Sciatic nerve (tissue), 2 donors: ENCODE measurements at places on chromosomes 2 and 18. TPM values are rescaled to one million over a fixed set of nuclear protein-coding genes. Genes with fewer than 3 reads are reported as not detected.

The GALNT14 gene
- 1.2 TPM for total RNA-seq

- no peak for DNase-seq
Measured at GRCh38 chr2:236601316-236602202, 31.9 kb downstream of the ACKR3 start.

- DNase-seq, result no peak
Measured at GRCh38 chr18:48892146-48892855, 58.5 kb downstream of the SMAD7 start.

The CRYBA2 gene
- not detected for total RNA-seq

DNA sequence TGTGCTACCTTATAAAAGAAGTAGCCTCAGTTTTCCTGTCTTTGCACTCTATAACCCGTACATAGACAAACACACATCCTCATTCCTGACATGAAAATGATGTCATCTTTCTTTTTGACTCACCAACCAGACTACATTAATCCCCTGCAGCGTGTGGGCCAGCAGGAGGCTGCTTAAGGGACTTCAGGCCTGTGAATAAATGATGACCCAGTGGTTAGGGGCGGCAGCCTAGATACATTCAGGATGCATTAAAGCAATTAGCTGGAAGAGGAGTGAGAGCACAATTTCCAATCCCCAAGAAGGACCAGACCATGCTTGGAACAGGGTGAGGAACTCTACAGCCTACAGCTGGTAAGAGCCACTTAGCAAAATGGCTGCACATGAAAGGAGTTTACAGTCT lies 57.3 kb upstream of the KLF7 start:
- DNase-seq, result no peak

- peak; percentile 54 for DNase-seq
Measured at GRCh38 chr2:241018051-241018891, 19.9 kb downstream of the SNED1 start.

The FAP gene
- 10.4 TPM for total RNA-seq

The C2orf76 gene
- 17.6 TPM for total RNA-seq

DNA sequence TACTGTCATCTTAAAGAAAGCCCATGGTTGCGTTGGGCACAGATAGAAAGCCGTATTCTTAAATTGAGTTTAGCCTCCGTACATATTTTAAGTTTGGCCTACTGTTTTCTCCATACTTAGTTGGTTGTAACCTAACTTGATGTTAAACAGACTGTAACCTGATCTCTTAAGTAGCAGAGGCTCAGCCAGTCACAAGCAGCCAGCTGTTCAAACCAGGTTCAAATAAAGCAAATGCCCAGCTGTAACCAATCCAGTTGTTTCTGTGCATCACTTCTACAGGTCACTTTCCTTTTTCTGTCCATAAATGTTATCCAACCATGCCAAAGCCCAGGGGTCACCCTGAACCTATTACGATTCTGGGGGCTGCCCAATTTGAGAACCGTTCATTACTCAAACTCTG lies 10.0 kb upstream of the THADA start:
- no peak for DNase-seq

The ANKRD62 gene
- total RNA-seq, result not detected

The UXS1 gene
- total RNA-seq, result 40.8 TPM

DNA sequence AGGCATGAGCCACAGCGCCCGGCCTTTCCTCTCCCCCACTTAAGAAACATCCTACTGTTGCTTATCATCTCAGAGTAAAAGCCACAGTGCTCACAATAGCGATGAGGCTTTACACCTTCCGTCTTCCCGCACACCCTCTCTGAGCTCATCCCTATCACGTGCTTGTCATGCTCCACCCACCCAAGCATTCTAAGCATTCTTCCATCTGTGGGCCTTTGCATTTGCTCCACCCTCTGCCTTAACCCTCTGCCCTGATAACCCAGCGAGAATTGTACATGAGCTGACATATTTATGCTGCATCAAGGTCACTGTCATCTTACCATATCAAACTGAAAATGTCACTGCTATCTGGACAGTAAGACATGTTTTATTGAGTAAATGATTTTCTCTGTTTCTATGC lies 22.6 kb downstream of the FOXI3 start:
- DNase-seq, result no peak

DNA sequence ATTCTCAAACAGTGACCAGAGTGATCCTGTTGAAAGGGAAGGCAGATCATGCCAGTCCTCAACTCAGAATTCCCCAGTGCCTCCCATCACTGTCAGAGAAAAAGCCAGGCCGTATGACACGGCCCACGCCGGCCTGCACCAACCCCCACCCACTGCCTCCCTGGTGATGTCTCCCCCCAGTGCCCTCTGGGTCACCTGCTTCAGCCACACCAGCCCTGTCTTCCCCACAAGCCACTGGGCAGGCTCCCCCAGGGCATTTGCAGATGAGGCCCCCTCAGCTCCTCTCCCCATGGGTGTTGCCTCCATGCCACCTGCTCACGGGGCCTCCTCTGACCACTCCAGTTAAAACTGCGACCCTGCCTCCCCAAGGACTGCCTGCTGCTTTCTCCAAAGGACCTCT lies 169.8 kb downstream of the SH3RF3 start:
- no peak for DNase-seq

GRCh38 chr2:110717734-110718133 lies 14.6 kb upstream of the ACOXL start:
- DNase-seq, result no peak

- DNase-seq, result no peak
Measured at GRCh38 chr2:194674043-194674442, 983.0 kb upstream of the SLC39A10 start.

DNA sequence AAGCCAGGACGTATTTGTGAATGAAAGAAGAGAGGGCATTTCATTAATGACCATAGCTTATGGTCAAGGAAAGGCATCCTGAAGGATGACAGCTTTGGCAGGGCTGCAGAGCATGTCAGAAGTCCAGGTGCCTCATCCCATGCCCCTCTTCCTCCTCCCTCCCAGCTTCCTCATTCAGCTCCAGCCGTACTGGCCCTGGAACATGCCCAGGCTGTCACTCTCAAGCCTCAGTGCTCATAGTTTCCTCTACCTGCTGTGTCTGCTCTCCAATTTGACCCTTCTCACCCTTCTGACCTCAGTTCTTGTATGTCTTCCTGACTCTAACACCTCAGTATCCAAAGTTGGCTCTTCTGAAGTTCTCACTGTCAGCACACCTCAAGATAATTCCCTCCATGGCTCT lies 695.8 kb upstream of the HS6ST1 start:
- DNase-seq, result no peak

- no peak for DNase-seq
Measured at GRCh38 chr2:205531072-205531471, 151.2 kb upstream of the NRP2 start.

The NYAP2 gene
- total RNA-seq, result 0.22 TPM

DNA sequence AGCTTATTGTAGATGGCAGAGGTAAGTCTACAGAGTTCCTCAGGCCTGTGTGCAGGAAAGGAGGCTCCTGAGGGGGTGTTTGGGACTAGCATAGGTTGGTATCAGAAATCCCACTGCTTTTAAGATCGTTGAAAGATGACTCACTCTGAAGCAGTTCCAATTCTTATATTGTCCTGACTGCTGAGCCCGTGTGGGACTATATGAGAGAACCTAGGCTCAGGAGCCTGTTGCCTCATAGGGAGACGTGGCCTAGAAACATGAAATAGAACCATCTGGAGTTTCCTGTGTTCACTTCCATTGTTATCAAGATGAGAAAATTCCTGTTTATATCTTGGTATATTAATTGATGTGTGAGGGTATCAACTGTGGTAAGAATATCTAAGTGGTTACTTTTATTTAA lies 5.7 kb downstream of the CCT7 start:
- DNase-seq, result no peak

DNA sequence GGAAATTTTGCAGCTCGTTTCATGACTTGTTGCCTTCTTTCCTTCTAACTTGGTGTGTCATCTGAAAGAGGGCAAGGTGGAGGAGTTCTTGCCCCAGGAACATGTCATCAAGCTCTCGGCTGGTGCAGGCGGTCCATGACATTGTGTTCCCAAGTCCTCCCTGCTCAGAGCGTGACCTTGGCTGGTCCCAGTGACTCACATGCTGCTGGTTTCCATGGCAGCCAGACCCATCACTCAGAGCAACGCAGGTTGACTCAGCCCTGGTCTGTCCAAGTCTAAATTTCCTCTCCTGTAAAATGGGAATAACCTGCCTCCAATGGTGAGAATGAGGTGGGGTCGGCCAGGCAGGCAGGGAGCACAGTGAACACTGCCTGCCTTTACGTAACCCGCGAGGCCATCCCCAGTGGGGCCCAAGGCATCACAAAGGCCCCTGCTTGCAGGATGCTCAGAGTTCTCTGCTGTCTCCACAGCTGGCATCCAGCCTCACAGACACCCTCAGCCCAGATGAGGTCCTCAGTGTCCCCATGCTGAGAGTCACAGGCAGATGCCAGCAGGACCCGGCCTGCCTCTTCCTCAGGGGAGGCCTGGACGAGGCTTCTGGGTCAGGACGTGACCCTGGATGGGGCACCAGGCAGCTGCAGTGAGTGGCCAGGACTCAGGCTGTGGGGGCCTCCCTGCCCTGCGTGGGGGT lies 143.7 kb downstream of the TPO start:
- no peak for DNase-seq

The SLC20A1 gene
- 51.1 TPM for total RNA-seq

DNA sequence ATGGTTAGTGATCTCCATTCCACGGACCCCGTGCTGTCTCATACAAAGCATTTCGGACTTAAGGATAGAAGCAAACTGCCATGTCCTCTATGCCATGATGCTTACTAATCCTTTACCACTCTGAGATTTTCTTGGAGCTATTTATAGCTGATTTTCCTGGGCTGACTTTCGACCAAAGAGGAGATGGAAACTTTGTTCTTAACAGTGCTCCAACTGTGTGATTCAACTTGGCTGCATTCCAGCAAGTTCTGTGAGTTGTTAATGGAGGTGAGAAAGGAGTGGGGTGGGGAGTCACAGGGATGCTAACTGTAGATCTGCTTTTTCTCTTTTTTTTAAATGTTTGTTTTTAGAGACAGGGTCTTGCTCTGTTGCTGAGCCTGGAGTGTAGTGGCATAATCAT lies 45.5 kb upstream of the MSH2 start:
- DNase-seq, result no peak

- DNase-seq, result peak; percentile 73
Measured at GRCh38 chr18:811892-812375, at the start of gene YES1. Gene YES1 (minus strand): TSS chr18:812242. CDS start chr18:756827, 55,415 bp downstream.

DNA sequence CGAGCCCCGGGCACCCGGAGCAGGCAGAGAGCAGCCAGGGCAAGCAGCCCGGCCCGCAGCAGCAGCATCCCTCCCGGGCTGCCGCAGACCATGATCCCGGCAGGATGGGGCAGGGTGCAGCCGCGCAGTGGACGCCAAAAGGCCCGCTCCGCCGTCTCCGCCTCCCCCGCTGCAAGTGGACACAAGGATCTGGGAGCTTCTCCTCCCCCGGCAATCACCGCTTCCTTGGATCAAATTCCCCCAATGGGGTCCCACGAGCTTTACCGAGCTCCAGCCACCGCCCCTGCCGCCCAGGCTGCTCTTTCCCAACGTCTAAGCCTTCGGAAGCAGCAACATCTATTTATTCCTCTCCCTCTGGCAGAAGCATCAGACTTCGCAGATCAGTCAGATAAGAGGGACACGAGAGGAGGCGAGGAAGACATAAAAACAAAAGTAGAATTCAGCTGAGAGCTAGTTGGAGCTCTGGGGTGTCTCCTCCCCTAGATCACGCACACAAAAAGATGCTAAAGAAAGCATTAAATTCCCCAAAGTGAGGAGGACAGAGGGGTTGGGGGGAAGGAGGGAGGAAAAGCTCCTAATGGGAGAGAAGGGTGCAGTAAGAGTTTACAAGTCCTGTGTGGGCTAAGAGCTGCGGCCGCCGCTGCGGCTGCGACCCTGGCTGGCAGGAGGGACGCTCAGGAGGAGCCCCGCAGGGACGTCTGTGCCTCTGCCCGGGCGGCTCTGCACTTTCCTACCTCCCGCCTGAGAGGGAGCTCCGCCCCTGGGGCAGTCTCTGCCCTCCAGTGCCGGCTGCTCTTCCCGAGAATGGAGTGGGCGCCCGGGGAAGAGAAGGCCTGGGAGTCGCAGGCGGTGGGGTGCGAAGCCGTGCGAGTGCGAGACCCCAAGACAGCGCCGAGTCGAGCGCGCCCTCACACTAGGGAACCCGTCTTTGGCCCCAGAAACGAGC lies at the start of gene FRZB:
TSS of gene FRZB (minus strand) at position 177 of the 946 bp plus-strand sequence. CDS start at position 92, 85 bp downstream.
- DNase-seq, result peak; percentile 79

DNA sequence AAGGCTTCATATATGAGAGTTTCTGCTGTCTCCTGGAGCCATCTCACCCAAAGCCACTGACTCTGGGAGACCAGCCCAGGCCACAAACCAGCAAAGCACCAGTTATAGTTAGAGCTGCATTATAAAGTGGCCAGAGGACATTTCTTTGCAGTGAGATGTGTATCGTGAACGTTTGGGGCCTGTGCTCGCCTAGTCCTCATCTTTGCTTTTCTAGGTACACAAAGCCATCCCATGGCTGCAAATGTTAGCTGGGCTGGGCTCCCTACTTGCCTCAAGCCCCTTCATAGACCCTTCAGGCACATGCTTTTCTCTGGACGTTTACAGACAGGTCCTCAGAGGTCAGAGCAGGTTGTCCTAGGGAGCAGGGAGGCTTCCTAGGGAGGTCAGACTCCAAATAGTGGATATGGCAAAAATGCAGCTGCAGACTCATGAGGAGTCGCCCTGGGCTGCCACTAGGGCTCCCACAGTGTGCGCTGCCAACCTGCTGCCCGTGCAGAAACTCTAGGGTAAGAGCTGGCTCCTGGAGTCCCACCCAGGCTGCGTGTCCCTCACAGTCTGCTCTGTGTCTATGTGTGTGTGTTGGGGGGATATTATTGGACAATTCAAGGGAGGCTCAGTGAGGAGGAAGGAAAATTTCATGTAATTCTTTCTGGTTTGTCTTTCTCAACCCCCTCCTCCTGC lies 141.0 kb downstream of the RPIA start:
- no peak for DNase-seq

DNA sequence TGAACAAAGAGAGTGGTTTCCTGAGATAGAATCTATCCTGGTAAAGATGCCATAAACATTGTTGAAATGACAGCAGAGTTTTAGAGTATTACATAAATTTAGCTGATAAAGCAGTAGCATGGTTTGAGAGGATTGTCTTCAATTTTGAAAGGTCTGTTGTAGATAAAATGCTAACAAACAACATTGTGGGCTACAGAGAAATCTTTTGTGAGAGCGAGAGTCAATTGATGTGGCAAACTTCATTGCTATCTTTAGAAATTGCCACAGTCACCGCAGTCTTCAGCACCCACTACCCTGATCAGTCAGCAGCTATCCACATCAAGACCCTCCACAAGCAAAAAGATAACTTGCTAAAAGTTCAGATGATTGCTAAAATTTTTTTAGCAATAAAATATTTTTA lies 17.5 kb downstream of the VRK2 start:
- no peak for DNase-seq

The NTSR2 gene
- total RNA-seq, result not detected

- no peak for DNase-seq
Measured at GRCh38 chr2:20008703-20009102, 3.8 kb downstream of the MATN3 start.

DNA sequence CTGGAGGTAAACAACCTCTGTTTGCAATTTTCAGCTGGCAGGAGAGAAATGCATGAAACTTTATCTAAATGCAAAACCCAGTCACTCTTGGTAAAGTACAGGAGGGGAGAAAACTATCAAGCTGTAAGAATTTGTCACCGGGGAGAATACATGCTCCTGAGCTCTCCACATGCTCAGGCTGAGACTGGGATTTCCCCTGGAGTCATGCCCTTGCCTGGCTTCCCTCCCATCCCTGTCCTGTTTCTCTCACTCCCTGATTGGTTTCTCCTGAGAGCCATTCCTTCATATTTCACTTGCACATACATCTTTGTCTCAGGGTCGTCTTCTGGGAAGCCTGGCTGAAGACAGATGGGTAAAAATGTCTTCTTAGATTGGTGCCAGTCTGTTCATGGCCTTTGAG lies 52.9 kb upstream of the SPATS2L start:
- DNase-seq, result no peak
